Fibroblast of lung (primary cell): ENCODE measurements at places on chromosomes 11 and 22. TPM values are rescaled to one million over a fixed set of nuclear protein-coding genes. Genes with fewer than 3 reads are reported as not detected.

DNA sequence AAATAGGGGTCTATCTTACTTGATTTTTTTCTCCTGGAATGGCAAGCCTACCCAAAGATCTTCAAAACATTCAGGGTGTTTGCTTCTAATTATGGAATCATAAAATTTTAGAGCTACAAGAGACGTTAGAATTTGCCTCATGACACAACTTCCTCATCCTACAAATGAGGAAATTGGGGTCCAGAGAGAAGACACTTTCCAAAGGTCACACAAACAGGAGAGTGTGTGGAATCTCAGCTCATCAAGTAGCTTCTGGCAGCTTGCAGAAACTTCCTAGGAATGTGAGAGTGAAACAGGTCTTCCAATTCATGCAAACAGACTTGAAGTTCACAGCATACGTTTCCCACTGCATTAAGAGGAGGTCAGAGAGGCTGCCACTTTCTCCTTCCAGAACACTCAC is 976.0 kb downstream of the OPCML start:
- DNase-seq = no peak

- DNase-seq = no peak
Measured at GRCh38 chr11:93983542-93984195, 37.5 kb upstream of the HEPHL1 start.

Gene MOGAT2
- polyA plus RNA-seq = not detected in 2 replicates

DNA sequence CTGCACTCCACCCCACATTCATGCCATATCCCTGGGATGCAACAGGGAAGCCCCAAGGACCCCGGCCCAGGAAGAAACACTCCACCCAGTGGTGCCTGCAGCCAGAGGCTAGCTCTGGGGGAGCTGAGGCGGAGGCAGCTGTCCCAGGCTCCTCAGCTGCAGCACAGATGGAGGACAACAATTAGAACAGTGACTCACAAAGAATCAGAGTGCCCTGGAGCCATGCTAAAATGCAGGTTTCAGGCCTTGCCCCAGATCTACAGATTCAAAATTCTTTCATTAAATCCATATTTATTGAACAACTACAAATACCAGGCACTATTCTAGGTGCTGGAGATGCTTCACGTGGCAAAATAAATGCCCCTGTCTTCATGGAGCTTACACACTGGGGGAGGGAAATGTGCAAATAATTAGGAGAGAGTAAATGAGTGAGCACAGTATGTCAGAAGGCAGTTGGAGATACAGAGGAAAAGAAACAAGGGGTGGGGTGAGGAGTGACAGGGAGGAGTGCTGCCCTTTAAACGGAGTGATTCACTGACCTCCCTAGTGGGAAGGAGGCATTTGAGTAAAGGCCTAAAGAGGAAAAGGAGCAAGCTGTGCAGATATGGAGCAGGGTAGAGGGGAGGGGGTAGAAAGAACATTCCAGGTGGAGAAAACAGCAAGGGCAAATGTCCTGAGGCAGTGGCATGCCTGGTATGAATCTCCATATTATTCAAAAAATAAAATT is 73.3 kb upstream of the CSNK2A3 start:
- no peak for DNase-seq

Gene NPTXR
- polyA plus RNA-seq = 0.84 and 1.0 TPM in 2 replicates

DNA sequence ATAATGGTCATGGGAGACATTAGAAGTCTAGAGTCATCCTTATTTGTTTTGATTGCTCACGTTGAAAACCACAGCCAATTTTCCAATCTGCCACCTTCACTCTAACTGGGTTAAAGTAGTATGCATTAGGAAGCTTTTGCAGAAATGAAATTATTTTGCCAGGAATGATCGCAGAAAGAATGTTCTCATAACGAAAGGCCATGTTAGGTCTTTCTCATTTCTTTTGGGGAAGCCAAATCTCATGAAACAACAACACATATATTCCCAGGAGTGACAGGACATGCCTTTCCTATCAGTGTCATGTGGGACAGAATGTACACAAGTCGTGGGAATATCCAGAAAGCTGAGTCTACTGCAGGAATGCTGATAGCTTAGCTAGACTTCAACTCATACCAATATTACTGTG is 386.3 kb downstream of the AASDHPPT start:
- peak; percentile 72 for DNase-seq

Gene OR10A2
- polyA plus RNA-seq = not detected in 2 replicates

Gene GDPD4
- polyA plus RNA-seq = not detected in 2 replicates

Gene GRIK4
- polyA plus RNA-seq = 0.33 and 1.5 TPM in 2 replicates

GRCh38 chr11:4074266-4074665 is 20.3 kb upstream of the RRM1 start:
- DNase-seq = no peak

- DNase-seq = peak; percentile 83
Measured at GRCh38 chr11:119340335-119341221, at the start of gene C1QTNF5. Gene C1QTNF5 (minus strand): TSS chr11:119340883. CDS start chr11:119340397, 486 bp downstream.

DNA sequence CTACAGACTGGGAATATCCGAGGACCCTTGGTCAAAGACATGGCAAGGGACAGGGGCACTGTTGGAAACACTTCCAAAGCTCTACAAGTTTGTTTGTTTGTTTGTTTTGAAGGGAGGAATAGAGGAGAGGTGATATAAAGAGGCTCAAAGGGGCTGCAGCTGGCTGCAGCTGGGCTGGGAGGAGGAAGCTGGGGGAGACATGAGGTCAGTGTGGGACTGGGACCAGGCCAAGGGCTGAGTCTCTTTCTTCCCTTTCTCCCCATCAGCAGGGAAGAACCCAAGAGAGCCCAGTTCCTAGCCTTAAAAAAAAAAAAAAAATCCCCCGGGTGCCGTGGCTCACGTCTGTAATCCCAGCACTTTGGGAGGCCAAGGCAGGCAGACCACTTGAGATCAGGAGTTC is 5.0 kb downstream of the RHOG start:
- no peak for DNase-seq

GRCh38 chr11:61502522-61502921 is 6.0 kb upstream of the LRRC10B start:
- DNase-seq = no peak

- no peak for DNase-seq
Measured at GRCh38 chr22:47161631-47162030, 399.2 kb downstream of the TBC1D22A start.

Gene PRR33
- not detected in 2 replicates for polyA plus RNA-seq

DNA sequence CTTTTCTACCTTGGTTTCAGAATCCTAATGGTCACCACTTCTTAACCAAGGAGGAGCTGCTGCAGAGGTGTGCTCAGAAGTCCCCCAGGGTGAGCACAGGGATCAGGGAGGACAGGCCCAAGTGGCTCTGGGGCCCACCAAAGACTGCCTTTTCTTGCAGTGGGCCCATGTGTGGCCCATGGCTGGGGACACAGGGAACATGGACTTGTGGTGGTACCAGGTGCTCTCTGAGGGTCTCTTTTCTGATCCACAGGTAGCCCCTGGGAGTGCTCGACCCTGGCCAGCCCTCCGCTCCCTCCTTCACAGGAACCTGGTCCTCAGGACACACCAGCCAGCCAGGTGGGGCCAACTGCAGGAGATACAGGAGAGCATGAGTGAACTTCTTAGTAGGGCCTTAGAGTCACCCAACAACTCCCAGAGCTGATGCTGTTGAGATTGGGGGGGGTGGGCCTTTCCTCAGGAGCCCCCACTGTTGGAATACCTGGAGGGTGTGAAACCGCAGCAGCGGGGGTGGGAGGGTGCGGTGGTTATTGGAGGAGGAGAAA is 2.0 kb downstream of the MUS81 start:
- DNase-seq = no peak

DNA sequence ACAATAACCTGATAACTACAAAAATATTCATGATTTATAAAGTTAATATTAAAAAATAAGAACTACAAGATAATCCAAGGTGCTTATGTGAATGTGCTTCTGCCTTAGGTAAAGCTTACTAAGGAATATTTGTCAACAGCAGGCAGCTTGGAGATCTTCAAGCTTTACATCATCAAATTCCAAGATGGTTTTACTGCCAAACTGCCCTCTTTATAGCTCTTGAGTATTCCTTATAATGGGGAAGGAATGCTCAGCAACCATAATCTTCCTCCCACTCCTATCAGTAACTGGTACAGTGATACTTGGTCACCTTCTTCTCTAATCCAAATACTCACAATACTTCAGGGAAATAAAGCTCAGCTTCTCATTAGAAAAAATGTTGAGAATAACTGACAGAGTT is 30.1 kb downstream of the SBF2 start:
- DNase-seq = peak; percentile 89

GRCh38 chr11:57977709-57978108 is 46.0 kb upstream of the OR9Q1 start:
- DNase-seq = no peak

Gene C11orf65
- polyA plus RNA-seq = 0.54 and 0.75 TPM in 2 replicates

DNA sequence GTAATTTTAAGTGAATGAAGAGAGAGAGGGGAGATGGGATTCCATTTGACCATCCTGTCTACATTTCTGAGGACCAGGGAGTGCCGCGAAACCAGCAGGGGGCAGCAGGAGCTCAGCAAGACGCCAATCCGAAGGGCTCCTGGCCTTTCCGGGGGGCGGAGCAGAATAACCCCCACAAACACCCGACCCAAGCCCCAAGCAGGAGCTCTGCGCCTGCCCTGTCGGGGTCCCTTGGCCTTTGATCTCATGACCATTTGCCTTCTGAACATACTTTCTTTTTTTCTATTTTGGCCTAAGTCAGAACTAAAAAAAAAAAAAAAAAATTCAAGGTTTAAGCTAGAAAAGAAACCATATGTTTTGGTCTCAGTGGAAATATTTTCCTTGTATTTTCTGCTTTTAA is 21.9 kb upstream of the SCN2B start:
- DNase-seq = peak; percentile 50

DNA sequence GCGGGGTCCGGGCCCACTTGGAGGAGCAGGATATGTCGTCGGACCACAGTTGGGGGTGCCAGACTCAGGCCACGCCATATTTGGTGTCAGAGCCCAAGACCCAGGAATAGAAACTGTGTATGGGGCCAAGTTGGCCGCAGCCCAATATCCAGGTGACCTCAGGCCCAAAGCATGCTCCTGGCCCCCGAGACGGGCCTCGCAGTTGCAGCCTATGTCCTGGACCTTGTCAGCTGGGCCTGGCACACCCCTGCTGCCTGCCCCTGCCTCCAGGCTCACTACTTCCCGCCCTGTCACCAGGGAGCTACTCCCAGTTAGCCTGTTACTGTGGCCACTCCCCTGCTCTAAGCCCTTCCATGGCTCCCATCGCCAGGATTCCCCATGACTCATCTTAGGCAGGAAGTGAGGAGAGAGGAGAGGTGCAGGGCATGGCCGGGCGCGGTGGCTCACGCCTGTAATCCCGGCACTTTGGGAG is 23.1 kb downstream of the A4GALT start:
- peak; percentile 81 for DNase-seq
